ENCODE measurements at places on chromosomes 6 and 20.

- DNase-seq = no peak
These were observed 25.0 kb downstream of the DDO start for GRCh38 chr6:110390404-110390803.

DNA sequence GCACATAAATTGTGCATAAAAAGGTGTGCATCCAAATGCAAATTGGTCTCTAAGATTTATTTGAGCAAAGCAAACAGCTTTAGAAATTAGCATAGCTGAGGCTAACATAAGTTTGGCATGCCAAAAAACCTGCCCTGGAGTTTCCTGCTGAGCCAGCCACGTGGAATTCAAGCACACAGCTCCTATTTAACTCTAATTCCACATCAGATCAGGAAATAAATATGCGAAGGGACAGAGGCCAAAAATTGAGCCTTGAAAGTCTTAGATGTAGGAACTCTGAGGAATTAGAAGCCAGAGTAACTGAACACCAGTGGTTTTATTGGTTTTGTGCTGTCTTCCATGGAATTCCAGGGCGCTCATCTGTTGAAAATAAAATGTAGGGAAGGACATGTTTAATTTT lies 19.6 kb downstream of the SOBP start:
- DNase-seq = no peak

DNA sequence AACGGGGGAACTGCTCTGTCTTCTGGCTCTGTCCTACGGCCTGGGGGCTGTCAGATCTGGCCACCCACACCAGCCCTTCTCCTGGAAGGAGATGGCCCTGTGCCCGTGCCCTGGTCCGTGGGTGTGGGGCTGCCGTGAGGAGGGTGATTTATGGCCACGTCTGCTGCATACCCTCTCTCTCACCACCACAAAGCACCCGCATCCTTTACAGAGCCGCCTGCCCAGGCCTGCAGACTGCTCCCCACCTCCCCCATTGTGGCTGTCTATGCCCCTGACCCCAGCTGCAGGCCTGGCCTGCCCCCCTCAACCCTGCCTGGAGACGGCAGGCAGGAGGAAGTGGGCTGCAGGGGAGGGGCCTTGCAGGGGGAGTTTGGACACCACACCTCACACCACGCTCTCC lies 72.7 kb upstream of the GATA5 start:
- DNase-seq = no peak

GRCh38 chr20:53291548-53291947 lies 302.1 kb downstream of the ZNF217 start:
- DNase-seq = no peak

DNA sequence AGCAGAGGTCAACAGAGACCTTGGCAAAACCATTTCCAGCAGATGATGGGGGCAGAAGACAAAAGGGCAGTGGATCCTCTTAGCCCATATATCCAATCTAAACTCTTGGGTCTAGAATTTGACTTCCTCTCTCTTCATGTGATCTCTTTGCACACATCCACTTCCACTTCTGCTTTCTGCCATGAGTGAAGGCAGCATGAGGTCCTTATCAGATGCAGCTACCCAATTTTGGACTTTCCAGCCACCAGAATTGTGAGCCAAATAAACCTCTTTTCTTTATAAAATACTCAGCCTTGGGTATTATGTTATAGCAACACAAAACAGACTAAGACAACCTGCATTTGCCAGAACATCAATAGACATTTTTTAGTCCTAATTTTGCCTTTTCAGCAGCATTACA lies 191.6 kb downstream of the ADAT2 start:
- no peak for DNase-seq

- DNase-seq = no peak
These were observed 57.4 kb downstream of the SLC24A3 start for GRCh38 chr20:19269737-19270340.

DNA sequence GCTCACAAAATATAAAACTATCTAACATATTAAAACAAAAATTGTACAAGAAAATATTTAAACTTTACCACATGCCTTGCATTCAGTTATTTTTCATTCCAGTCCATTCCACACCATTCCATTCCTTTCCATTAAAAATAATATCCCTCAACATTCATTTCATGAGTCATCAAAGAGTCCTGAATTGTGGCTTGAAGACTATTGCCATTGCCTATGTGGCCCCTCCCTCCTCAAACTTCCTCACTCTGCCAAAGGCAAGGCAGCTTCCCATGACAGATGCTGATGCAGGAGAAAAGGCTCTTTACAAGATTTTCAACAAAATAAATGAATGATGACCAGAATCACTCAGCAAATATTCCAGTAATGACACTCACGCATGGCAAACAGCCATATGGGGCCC lies 31.7 kb downstream of the IL20RA start:
- no peak for DNase-seq

- DNase-seq = no peak
These were observed 111.0 kb upstream of the TFAP2D start for GRCh38 chr6:50602292-50602691.

DNA sequence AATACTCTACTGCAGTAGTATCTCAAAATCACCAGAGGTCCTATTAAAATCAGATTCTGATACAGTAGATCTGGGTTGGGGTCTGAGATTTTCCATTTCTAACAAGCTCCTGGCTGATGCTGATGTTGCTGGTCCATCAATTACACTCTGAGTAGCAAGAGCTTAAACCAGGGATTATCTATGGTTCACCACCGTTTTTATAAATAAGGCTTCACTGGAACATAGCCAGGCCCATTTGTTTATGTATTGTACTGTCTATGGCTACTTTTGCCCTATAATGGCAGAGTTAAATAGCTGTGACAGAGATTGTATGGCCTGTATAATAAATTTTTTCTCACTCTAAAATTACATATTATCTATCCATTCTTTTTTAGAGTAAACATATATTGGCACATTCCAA lies 53.0 kb downstream of the NUDT3 start:
- no peak for DNase-seq
